AG04450 (cell line): ENCODE measurements at places on chromosomes 7 and 10. TPM values are rescaled to one million over a fixed set of nuclear protein-coding genes. Genes with fewer than 3 reads are reported as not detected.

Gene PTPRZ1
- polyA plus RNA-seq, result not detected in 2 replicates

Gene PTF1A
- not detected in 2 replicates for polyA plus RNA-seq

Gene ZP3
- 0.63 and 1.0 TPM in 2 replicates for polyA plus RNA-seq

Gene H2BK1
- polyA plus RNA-seq, result not detected in 2 replicates

Gene CABCOCO1
- 0.83 and 1.1 TPM in 2 replicates for polyA plus RNA-seq

Gene TEX47
- polyA plus RNA-seq, result not detected in 2 replicates

Gene AVL9
- polyA plus RNA-seq, result 17.4 and 21.7 TPM in 2 replicates

Gene C10orf105
- polyA plus RNA-seq, result 0.01 TPM in 1 of 2 replicates, not detected in the other

Gene RAMP3
- polyA plus RNA-seq, result not detected in 2 replicates

Gene CFAP70
- polyA plus RNA-seq, result 0.16 and 0.24 TPM in 2 replicates

Gene SEC61G
- polyA plus RNA-seq, result 250 and 344 TPM in 2 replicates

Gene RBM20
- 0.11 and 0.15 TPM in 2 replicates for polyA plus RNA-seq

Gene GJC3
- not detected in 2 replicates for polyA plus RNA-seq

Gene PRKG1
- 16.0 and 19.0 TPM in 2 replicates for polyA plus RNA-seq

Gene RARRES2
- polyA plus RNA-seq, result 6.7 and 7.0 TPM in 2 replicates

Gene FAM170B
- polyA plus RNA-seq, result not detected in 2 replicates

Gene OIT3
- polyA plus RNA-seq, result not detected in 2 replicates

Gene SRRM3
- 1.5 and 2.0 TPM in 2 replicates for polyA plus RNA-seq

Gene ZKSCAN5
- polyA plus RNA-seq, result 11.5 and 13.4 TPM in 2 replicates

Gene INMT
- 6.6 and 7.6 TPM in 2 replicates for polyA plus RNA-seq

Gene FANK1
- polyA plus RNA-seq, result 2.8 and 4.0 TPM in 2 replicates

Gene SPDYE6
- not detected in 2 replicates for polyA plus RNA-seq

Gene NYAP1
- 0.35 and 0.38 TPM in 2 replicates for polyA plus RNA-seq

Gene PHYHIPL
- not detected in 2 replicates for polyA plus RNA-seq

Gene ANXA8
- polyA plus RNA-seq, result 0.20 and 0.42 TPM in 2 replicates
